ENCODE measurements at places on chromosomes 6 and 20.

GRCh38 chr6:157020398-157020797, 243.2 kb downstream of the ARID1B start:
- DNase-seq: no peak

DNA sequence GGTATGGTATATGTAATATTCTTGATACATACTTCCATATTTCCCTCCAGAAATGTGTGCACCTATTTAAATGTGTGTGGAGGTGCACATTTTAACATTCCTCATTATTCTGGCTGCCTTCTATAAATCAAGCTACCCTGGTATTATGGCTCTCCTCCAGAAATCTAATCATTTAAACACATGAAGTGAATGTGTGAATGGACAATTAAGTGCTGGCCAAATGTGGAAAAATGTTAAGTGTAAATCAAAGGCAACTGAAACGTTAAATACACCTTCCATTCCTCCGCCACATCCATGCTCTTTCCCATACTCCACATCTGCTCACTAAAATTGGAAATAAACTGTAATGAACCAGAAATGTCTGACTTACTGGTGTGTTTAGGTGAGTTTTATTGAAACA, 24.9 kb upstream of the ESR1 start:
- no peak for DNase-seq

DNA sequence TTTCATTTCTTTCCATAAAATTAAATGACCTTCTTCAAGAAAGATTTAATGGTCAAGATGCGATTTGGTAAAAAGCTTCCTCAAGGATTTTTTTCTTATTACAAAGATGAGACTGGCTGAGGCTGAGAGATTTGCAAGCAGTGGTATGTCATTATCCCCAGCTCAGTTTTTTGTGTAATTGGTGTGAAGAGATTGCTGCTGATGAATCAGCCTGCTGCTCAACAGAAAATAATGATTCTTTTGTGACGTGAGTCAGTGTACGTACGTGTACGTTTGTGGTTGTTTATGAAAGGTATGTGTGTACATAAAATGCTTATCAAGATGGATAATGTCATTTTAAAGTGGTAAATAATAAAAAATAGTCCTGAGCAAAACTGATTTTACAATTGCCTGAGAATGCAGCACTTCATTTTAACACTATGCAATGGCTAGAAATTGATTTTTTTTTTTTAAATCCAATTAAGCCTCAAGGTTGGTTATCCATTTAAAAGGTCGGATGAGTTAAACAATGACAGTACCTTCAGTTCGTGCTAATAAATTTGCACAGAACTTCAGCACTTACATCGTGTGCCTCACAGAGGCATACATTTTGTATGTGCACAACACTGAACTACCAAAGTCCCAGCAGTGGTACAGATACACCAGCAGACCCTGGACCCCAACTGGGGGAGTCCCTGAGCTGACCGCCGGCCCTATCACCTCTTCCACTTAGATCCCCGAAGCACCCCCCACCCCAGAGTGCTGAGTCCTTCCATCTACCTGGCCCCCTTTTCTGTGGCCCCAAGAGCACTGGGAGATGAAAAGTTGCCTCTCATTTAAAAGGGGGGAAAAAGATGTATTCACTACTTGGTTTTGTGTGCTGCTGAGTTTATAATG, 9.7 kb upstream of the NPEPL1 start:
- no peak for DNase-seq

- no peak for DNase-seq
Measured at GRCh38 chr20:6007094-6007528, 46.7 kb downstream of the LRRN4 start.

DNA sequence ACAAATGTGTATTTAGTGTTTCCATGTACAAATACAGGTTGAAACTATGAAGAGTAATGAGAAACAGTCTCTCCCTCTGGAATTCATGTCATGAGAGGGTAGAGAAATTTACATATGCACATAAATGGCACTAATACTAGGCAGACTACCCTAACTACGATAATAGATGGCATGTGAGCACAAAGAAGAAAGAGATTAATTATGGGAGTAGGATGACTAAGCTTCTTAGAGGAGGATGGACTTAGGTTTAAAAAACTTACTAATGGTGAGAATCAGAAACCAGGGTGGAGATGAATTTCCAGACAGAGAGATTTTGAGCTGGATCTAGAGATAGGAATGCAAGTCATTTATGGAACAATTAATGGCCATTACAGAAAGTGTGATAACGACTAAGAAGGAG, 225.3 kb upstream of the HTR1E start:
- DNase-seq: no peak

GRCh38 chr6:116463301-116463700, 2.1 kb downstream of the CALHM6 start:
- DNase-seq: no peak

- DNase-seq: no peak
Measured at GRCh38 chr20:21237956-21238799, 65.0 kb upstream of the XRN2 start.

- no peak for DNase-seq
Measured at GRCh38 chr6:55943329-55943728, 67.9 kb upstream of the BMP5 start.

DNA sequence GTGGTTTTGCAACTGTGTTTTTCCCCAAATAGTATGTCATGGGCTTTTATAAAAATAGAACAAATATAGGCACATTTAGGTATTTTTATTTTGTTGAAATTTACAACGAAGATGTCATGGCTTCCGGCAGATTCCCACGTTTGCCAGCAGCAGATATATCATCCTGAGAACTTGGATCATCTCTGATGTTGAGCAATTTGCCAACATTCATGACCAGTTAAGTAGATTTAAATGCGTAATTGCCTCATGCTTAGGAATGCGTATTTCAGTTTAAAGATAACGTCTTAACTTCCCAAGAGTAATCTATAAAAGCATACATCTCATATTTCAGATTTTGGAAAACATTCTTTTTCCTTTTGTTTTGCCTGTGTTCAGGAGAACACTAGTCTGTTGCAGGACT, 457.8 kb downstream of the QKI start:
- DNase-seq: no peak

DNA sequence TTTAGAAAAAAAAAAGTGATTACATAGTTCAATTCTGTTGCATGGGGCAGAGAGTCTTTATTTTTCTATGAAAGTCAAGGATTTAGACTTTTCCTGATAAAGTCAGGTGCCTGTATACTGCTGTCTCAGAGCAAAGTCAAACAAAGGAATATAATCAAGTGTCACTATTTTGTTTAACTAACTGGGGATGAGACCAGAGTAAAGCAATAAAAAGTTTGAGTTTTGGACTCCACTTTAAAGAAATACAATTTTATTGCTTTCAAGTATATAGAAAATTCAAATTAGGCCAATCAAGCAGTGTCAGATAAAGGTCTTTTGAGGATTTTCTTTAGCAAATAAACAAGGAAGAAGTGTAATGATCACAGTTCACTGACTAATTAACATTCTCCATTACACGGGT, 48.7 kb upstream of the MYLIP start:
- DNase-seq: no peak

DNA sequence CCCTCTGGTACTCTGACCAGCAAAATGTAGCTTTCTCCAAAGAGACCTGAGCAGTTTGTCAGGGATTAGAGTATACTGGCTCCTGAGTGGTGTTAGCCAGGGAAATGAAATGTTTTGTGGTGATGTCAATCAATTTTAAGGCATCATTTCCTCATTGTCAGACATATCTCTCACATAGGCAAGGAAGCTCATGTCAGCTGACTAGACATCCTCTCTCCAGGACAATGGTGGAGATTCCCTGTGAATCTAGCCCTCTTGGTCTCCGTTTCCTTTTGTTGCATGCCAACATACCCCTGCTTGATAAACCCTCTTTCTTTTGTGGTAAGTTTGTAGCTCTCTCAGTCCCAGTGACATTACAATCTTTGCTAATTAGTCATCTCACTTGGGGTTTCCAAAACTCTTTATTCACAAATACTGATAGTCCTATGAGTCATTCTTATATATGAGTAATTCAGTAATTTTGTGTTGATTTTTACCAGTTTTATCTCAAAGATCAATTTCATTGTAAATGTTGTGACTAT, 135.6 kb upstream of the PTPRK start:
- no peak for DNase-seq

DNA sequence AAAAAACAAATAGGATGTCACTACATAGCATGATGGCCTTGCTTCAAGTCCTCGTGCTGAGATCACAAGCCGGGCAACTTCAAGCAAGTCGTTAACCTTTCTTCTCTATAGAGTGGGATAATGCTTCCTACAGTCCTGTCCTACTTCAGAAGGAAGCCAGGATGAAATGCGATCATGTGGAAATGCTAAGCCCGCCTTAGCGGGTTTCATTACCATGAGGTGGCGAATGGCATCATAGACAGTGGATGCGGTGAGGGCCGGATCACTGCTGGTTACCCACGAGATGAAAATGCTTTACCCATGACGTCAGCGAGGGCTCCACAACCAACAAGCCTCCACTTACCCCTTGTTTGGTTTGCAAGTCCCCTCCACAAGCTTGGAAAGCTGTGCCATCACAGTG, 206.4 kb downstream of the TBXT start:
- no peak for DNase-seq

DNA sequence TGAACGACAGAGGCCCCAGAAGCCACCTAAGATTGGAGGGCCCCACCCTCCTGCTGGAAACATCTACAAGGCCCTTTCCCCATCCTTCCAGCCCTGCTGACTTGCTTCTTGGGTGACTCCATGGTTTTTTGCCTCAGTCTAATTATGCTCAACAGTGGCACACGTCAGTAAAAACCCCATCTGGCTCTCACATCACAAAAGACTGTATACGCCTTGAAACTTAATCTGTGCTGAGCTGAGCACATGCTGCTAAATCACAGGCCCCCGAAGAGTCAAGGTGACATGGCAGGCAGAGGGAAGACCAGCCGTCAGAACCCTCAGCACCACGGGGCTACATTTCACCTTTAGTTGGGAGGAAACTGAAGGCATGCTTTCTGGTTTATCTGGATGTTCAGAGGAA, 323.1 kb downstream of the CDH26 start:
- no peak for DNase-seq

DNA sequence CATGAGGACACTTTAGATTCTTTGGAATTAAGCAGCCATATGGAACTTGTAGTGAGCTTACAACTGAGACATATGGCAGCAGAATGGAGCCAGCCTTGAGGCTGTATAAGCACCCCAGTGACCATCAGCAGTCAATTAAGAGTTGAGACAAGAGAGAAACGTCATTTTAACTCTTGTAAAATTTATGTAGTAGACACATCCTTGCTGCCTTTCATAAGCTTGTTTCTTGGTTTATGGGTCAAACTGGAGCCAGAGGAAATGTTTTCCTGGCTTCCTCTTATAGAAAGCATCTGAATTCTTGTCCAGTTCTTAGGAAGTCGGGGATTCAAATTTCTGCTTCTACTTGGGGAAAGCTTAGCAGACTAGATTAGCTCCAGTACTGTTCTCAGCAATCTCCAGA, 745.1 kb upstream of the MARCKS start:
- no peak for DNase-seq

DNA sequence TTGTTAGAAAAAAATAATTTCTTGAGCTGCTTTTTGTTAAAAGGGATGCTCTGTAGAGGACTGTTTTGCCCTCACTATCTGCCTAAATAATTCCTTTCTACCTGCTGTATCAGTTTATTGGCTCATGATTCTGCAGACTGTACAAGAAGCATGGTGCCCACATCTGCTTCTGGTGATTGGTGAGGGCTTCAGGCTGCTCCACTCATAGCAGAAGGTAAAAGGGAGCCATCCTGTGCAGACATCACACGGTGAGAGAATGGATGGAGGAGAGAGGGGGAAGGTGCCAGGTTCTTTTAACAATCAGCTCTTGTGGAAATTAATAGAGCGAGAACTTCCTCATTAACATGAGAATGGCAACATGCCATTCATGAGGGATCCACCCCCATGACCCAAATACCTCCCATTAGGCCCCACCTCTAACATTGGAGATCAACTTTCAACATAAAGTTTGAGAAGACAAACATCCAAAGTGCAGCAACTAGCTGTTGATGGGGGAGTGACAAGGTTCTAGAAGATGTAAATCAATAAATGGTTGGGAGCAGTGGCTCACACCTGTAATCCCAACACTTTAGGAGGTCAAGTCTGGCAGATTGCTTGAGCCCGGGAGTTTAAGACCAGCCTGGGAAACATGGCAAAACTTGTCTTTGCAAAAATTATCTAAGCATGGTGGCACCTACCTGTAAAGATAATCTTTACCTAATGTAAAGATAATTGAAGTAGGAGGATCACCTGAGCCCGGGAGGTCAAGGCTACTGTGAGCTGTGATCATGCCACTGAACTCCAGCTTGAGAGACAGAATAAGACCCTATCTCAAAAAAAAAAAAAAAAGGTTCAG, 15.7 kb upstream of the AHCY start:
- DNase-seq: no peak

- DNase-seq: no peak
Measured at GRCh38 chr6:162234631-162235030, 492.9 kb downstream of the PRKN start.

- no peak for DNase-seq
Measured at GRCh38 chr6:103504501-103505154, 1355.1 kb downstream of the HACE1 start.

GRCh38 chr6:161407581-161407980, 133.7 kb upstream of the AGPAT4 start:
- no peak for DNase-seq

DNA sequence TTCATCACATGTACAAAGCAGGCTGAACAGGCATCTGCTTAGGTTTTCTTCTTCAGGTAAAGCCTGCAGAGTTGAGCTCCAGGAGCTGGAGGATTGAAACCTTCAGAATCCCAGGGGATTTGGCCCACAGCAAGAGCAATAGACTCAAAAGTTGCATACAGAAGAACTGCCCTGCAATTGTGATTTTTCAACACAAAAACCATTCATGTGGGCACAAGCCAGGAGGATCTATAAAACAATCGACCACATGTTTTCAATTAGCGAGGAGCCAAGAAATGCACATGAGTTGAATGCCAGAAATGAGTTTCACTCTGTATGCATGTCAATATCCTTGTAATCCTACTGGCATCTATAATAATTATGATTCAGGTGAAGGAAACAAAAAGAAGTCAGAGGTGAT, 576.4 kb downstream of the HDGFL1 start:
- DNase-seq: no peak

DNA sequence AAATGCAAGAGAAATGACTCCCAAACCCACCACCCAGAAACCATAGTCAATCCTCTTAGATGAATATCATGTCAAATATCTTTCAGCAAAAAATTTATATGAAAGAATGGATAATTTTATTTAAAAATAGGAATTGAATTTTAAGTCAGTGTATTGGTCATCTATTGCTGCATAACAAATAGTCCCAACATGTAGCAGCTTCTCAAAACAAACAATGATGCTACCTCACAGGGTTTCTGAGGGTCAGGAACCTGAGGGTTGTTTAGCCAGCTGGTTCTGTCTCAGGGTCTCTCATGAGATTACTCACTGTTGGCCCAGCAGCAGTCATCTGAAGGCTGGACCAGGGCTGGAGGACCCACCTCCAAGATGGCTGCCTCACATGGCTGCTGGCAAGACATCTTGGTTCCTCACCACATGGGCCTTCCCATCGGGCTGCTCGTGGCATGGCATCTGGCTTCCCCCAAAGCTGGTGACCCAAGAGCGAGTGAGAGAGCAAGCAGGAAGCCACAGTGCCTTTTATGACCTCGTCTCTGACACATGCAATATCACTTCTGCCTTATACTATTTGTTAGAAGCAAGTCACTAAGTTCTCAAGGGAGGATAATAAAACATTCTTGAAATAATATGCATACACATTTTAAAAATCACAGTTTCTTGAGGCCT, 36.3 kb downstream of the BANF2 start:
- DNase-seq: no peak

Measured in breast epithelium (tissue), 4 donors.